ENCODE measurements at places on chromosomes 16 and 17. TPM values are rescaled to one million over a fixed set of nuclear protein-coding genes. Genes with fewer than 3 reads are reported as not detected.

DNA sequence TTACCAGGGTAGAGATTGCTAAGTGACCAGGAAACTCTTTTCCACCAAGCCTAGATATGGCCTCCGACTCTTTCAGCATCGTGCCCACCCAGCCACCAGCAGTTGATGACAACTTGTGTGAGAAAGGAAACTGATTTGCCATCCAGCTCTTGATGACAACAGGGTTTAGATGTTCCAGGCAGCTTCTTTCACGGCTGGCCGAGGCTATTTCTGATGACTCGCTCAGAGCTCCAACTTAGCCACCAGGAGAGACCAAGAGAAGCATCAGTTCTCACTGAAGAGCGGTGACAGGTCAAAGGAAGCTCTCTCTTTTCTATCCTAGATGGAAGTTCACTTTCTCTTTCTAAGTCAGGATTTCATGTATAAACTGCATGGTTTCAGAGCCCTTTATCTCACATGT, 61.2 kb downstream of the MPHOSPH6 start:
- H3K4me3 ChIP-seq, result no peak overlapping the region
- H3K27ac ChIP-seq, result no peak overlapping the region
- no peaks in the 10 kb centered on the region for H3K4me1 ChIP-seq
- no peaks in the 10 kb centered on the region for H3K27me3 ChIP-seq

GRCh38 chr17:5210614-5211252, 19.1 kb upstream of the ZNF594 start:
- H3K27me3 ChIP-seq, result no peaks in the 10 kb centered on the region
- H3K4me3 ChIP-seq, result no peak overlapping the region
- H3K36me3 ChIP-seq, result no peaks in the 10 kb centered on the region
- H3K4me1 ChIP-seq, result no peaks in the 10 kb centered on the region

DNA sequence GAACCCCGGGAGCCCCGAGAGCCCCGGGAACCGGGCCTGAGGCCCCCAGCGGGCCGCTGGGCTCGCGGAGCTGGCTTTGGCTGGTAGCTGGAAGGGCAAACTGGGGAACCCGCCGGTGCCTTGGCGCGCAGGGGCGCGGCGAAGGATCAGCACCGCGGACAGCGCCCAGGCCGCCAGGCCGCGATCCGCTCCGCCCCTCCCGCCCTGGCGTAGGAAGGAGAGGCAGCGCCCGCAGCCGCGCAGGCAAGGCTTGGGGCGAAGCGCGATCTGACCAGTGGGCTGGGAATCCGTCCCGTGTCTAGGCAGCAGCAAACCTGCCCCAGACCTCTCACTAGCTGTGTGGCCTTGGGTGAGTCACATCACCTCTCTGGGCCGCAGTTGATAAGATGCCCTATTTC, 331 bp upstream of the CCDC92B start:
- H3K36me3 ChIP-seq, result no peaks in the 10 kb centered on the region
- H3K4me1 ChIP-seq, result no peaks in the 10 kb centered on the region
- H3K27me3 ChIP-seq, result no peaks in the 10 kb centered on the region
- peak overlapping the region; percentile 44 for H3K4me3 ChIP-seq
- DNase-seq, result peak; percentile 67

GRCh38 chr16:26252598-26252997, 560.8 kb downstream of the HS3ST4 start:
- no peaks in the 10 kb centered on the region for H3K36me3 ChIP-seq
- DNase-seq, result no peak
- no peaks in the 10 kb centered on the region for H3K27me3 ChIP-seq
- no peak overlapping the region for H3K27ac ChIP-seq

Gene OR2C1
- 0.16 TPM for total RNA-seq

DNA sequence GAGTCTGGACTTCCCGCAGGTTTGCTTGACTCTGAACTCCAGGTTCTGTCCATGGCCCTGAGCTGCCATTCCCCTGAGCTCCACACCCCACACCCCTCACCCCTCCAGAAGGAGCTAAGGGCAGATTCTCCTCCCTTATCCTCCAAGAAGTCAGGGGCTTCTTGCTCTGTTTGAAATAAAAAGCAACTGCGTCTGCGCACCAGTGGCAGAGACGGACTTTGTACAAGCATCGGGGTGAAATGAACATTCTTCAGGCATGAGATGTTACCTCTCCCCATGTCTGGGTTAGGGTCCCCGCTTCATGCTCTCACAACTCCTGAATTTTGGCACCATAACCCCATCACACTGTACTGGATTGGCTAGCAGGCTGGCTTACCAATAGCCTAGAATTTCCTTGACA, 36.1 kb upstream of the DLX4 start:
- no peak overlapping the region for H3K27ac ChIP-seq
- H3K4me3 ChIP-seq, result no peak overlapping the region
- no peaks in the 10 kb centered on the region for H3K4me1 ChIP-seq
- H3K36me3 ChIP-seq, result no peaks in the 10 kb centered on the region
- no peaks in the 10 kb centered on the region for H3K27me3 ChIP-seq

GRCh38 chr16:22235839-22236745, 30.0 kb downstream of the EEF2K start:
- no peak overlapping the region for H3K27ac ChIP-seq
- H3K36me3 ChIP-seq, result no peaks in the 10 kb centered on the region
- no peaks in the 10 kb centered on the region for H3K4me1 ChIP-seq
- no peak for DNase-seq
- no peaks in the 10 kb centered on the region for H3K27me3 ChIP-seq

Gene PRR35
- total RNA-seq, result 0.22 TPM

GRCh38 chr17:17842111-17842876, 5.5 kb upstream of the SREBF1 start:
- no peak overlapping the region for H3K4me3 ChIP-seq
- no peak for DNase-seq
- H3K4me1 ChIP-seq, result peaks cover 47% of the 10 kb centered on the region
- H3K36me3 ChIP-seq, result no peaks in the 10 kb centered on the region

- no peaks in the 10 kb centered on the region for H3K36me3 ChIP-seq
- no peaks in the 10 kb centered on the region for H3K4me1 ChIP-seq
- H3K4me3 ChIP-seq, result no peak overlapping the region
Measured at GRCh38 chr16:30459456-30459855, 13.1 kb upstream of the ITGAL start.

DNA sequence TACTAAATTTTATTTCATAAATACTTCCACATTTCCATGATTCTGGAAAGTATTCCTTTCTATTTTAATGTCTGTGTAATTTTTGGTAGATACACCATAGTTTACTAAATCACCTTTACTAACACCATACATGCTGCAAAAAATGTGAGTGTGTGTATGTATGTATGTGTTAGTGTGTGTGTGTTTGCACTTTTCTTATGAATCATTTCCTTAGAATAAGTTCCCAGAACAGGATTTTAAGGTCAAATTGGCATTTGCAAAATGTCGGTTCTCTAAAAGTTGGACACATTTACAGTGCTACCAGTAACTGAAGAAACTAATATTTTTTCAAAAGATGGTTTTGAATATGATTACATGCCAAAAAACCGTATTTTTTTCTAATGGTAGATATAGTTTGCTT, 137.1 kb downstream of the CYB561 start:
- H3K27ac ChIP-seq, result no peak overlapping the region
- H3K27me3 ChIP-seq, result no peaks in the 10 kb centered on the region
- H3K4me3 ChIP-seq, result no peak overlapping the region
- H3K36me3 ChIP-seq, result no peaks in the 10 kb centered on the region
- H3K4me1 ChIP-seq, result no peaks in the 10 kb centered on the region

Gene CDH8
- total RNA-seq, result 0.14 TPM

- H3K4me3 ChIP-seq, result peak overlapping the region; percentile 92
- no peaks in the 10 kb centered on the region for H3K36me3 ChIP-seq
- H3K27me3 ChIP-seq, result no peaks in the 10 kb centered on the region
- H3K27ac ChIP-seq, result peak overlapping the region; percentile 69
- H3K4me1 ChIP-seq, result peaks cover 30% of the 10 kb centered on the region
Measured at GRCh38 chr16:1825864-1826690, 548 bp downstream of the HAGH start.

DNA sequence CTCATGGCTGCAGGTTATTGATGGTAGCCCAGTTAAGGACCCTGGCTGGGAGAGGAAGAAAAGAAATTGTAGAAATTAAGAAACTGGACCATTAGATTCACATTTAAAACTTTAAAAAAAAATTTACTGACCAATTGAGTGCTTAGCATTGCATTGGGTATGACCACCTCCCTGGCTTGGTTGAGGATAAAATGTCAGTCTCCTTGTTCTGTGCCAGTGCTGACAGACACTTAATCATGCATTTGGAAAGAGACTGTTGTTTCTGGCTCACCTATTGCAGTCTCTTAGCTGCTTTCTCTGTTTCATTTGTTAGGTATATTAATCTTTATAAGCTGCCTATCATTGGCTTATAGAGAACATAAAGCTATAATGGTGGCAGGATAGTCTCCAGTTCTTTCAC, 1.7 kb downstream of the MYH1 start:
- DNase-seq, result no peak
- H3K27me3 ChIP-seq, result no peaks in the 10 kb centered on the region
- no peak overlapping the region for H3K4me3 ChIP-seq

- no peak overlapping the region for H3K4me3 ChIP-seq
- H3K27ac ChIP-seq, result no peak overlapping the region
- no peaks in the 10 kb centered on the region for H3K27me3 ChIP-seq
- H3K4me1 ChIP-seq, result no peaks in the 10 kb centered on the region
Measured at GRCh38 chr16:12220766-12221165, 244.2 kb downstream of the SNX29 start.

DNA sequence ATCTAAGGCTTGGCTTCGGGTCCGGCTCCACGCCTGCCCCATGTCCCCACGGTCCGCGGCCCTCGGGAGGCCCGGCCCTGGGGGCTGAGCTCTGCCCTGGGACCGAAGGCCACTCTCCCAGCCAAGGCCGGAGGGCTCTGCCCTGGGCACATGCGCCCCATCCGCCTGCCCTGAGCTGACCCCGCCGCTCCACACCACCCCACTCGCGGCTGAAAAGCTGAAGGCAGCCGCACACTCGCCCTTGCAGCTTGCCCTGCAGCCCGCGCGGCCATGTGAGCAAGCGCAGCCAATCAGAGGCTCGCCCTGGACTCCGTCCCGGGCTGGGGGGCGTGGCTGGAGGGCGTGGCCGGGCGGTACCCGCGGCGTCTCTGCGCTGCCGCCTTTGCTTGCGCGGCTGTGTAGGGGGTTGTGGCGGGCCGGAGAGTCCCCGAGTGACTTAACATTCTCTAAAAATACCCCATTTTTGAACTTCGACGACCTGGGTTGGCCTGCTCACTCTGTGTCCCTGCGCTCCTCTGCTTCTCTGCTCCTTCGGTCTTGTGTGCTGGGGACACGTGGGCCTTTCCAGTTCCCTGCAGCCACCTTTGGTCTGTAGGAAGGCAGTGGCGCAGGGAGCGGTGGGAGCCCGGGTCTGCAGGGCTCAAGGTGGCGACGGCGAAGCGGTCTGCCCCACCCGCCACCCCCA, 8.8 kb upstream of the MAP2K3 start:
- H3K4me3 ChIP-seq, result peak overlapping the region; percentile 56
- no peaks in the 10 kb centered on the region for H3K4me1 ChIP-seq
- DNase-seq, result peak; percentile 94
- no peaks in the 10 kb centered on the region for H3K27me3 ChIP-seq

GRCh38 chr17:33258296-33258695, 34.8 kb downstream of the ASIC2 start:
- no peak overlapping the region for H3K4me3 ChIP-seq
- no peaks in the 10 kb centered on the region for H3K27me3 ChIP-seq
- no peaks in the 10 kb centered on the region for H3K4me1 ChIP-seq
- DNase-seq, result no peak
- H3K36me3 ChIP-seq, result no peaks in the 10 kb centered on the region

GRCh38 chr17:38717139-38717745, 12.2 kb downstream of the MLLT6 start:
- no peak overlapping the region for H3K27ac ChIP-seq
- H3K4me3 ChIP-seq, result no peak overlapping the region
- H3K36me3 ChIP-seq, result no peaks in the 10 kb centered on the region
- DNase-seq, result no peak

DNA sequence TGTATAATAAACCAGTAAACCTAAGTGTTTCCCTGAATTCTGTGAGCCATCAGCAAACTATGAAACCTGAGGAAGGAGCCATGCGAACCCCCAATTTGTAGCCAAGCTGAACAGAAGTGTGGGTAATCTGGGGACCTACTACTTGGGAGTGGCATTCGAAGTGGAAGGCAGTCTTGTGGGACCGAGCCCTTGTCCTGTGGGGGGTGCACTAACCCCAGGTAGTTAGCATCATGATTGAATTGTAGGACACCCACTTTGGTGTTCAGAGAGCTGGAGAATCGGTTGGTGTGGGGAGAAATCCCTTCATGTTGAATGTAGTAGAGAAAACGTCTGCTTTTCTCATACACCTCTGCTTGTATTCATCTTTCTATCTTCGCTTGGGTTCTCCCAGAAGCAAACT, 79.7 kb upstream of the CPHXL start:
- H3K4me3 ChIP-seq, result no peak overlapping the region
- no peak for DNase-seq
- H3K36me3 ChIP-seq, result no peaks in the 10 kb centered on the region
- H3K4me1 ChIP-seq, result no peaks in the 10 kb centered on the region

GRCh38 chr16:60485872-60486489, 1550.3 kb downstream of the CDH8 start:
- no peaks in the 10 kb centered on the region for H3K36me3 ChIP-seq
- no peak overlapping the region for H3K4me3 ChIP-seq
- H3K27me3 ChIP-seq, result no peaks in the 10 kb centered on the region
- no peak for DNase-seq

- H3K4me1 ChIP-seq, result no peaks in the 10 kb centered on the region
- H3K27ac ChIP-seq, result no peak overlapping the region
- no peaks in the 10 kb centered on the region for H3K27me3 ChIP-seq
- H3K36me3 ChIP-seq, result no peaks in the 10 kb centered on the region
- H3K4me3 ChIP-seq, result no peak overlapping the region
Measured at GRCh38 chr17:34163123-34163522, 92.0 kb upstream of the CCL2 start.

Gene MYOCD
- not detected for total RNA-seq

- no peak for DNase-seq
- H3K4me3 ChIP-seq, result no peak overlapping the region
- H3K27ac ChIP-seq, result no peak overlapping the region
- no peaks in the 10 kb centered on the region for H3K27me3 ChIP-seq
- no peaks in the 10 kb centered on the region for H3K36me3 ChIP-seq
Measured at GRCh38 chr17:1241929-1242328, 28.3 kb upstream of the BHLHA9 start.

GRCh38 chr17:67200727-67201301, 44.2 kb downstream of the HELZ start:
- H3K4me1 ChIP-seq, result no peaks in the 10 kb centered on the region
- H3K27ac ChIP-seq, result no peak overlapping the region
- H3K27me3 ChIP-seq, result no peaks in the 10 kb centered on the region
- H3K36me3 ChIP-seq, result peaks cover 14% of the 10 kb centered on the region
- no peak for DNase-seq
- no peak overlapping the region for H3K4me3 ChIP-seq

GRCh38 chr16:80993307-80993706, 13.4 kb downstream of the CMC2 start:
- H3K4me3 ChIP-seq, result no peak overlapping the region
- DNase-seq, result no peak
- H3K4me1 ChIP-seq, result peaks cover 44% of the 10 kb centered on the region
- H3K36me3 ChIP-seq, result no peaks in the 10 kb centered on the region

Gene VWA3A
- total RNA-seq, result 0.09 TPM

Gene HSD17B2
- 14.5 TPM for total RNA-seq

DNA sequence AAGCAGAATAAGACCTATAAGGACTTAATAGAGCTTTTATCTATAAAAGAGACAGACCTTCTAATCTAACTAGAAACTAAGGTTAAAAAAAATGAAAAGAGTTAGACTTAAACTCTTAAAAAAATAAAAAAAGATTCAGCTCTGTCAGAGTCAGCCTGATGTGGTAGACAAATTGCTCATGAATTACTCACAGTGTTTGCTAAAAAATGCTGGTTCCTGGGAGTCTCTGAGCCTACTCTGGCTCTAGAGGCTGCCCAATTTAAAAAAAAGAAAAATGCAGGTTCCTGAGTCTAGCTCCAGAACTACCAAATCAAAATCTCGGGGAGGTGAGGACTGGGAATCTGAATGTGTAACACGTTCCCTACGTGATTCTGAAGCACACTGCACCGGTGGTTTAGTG, 18.1 kb downstream of the SOST start:
- H3K36me3 ChIP-seq, result no peaks in the 10 kb centered on the region
- no peaks in the 10 kb centered on the region for H3K4me1 ChIP-seq
- no peaks in the 10 kb centered on the region for H3K27me3 ChIP-seq
- no peak overlapping the region for H3K27ac ChIP-seq

All from pancreas (tissue), 10 donors.